ENCODE measurements at places on chromosomes 12 and 14.

DNA sequence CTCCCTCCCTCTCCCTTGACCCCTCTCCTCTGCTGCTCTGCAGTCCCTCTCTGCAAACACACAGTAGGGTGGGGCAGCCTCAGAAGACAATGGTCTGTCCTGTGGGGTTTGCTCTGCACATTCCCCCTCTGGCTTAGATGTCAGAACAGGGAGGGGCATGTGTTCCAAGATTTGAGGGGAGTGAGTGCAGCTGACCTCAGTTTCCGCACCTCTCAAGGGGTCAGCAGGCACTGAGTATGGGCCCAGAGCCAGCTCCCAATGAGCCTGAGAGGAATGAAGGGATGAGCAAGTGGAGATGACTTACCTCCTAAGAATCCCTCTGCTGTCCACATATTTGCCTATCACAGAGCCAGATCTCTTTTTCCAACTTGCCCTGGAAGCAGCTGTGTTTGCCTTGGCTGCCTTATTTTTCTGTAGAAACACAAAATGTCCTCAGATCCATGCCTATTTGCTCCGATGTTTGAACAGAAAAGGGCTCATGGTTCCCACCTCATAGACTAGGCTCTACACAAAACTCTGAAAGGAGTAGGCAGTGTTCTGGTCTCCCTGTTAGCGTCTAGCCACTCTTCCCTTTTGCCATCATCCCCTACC is 111.4 kb downstream of the CRACR2A start:
- no peak for DNase-seq

DNA sequence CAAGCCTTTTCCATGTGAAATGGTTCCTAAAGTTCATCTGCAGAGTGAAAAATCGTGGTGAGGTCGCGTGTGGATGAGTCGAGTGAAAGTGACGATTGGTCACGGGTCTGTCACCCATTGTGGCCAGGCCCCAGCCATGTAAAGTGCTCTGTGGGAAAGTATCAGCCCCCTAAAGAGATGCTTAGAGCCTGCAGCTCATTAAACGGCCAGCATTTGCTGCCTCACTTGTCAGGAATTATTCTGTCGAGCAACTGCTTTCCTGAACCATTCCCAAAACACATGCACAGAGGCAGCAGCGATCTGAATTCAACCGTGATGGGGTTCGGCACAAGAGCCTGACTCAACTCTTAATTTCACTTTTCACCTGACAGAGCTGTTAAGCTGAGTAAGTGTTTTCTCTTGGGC is 16.0 kb downstream of the DBX2 start:
- DNase-seq = no peak

GRCh38 chr14:59081720-59082119 is 106.7 kb upstream of the DAAM1 start:
- no peak for DNase-seq

DNA sequence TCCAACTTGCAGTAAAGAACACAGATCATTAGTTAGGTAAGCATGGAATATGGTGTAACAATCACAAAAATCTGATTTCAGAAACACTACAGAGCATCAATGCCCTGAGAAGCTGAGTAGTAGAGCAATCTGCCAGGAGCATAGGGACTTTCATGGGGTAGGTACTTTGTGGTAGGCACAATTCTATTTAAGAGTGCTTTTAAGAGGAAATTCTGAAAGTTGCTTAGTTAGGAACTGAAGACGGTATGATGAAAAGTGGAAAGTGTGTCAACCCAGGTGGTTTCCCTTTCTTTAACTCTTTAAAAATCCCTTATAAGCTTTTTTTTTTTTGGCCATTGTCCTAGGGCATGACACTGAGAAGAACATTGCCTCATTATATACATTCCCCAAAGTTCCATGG is 535.7 kb upstream of the FBXO33 start:
- no peak for DNase-seq

DNA sequence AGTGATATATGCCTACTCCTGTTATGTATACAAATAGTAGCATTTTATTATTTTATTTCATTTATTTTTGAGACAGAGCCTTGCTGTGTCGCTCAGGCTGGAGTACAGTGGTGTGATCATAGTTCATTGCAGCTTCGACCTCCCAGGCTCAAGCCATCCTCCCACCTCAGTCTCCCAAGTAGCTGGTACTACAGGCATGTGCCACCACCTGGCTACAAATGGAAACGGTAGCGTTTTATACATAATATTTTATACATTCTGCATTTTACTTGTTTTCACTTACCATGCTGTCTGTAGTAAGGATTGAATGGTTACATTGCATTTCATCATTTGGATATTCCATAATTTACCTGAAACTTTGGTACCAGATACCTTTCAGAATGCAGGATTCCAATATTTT is 14.1 kb downstream of the C1R start:
- DNase-seq = no peak

GRCh38 chr12:71900091-71900490 is 38.6 kb upstream of the TPH2 start:
- no peak for DNase-seq

DNA sequence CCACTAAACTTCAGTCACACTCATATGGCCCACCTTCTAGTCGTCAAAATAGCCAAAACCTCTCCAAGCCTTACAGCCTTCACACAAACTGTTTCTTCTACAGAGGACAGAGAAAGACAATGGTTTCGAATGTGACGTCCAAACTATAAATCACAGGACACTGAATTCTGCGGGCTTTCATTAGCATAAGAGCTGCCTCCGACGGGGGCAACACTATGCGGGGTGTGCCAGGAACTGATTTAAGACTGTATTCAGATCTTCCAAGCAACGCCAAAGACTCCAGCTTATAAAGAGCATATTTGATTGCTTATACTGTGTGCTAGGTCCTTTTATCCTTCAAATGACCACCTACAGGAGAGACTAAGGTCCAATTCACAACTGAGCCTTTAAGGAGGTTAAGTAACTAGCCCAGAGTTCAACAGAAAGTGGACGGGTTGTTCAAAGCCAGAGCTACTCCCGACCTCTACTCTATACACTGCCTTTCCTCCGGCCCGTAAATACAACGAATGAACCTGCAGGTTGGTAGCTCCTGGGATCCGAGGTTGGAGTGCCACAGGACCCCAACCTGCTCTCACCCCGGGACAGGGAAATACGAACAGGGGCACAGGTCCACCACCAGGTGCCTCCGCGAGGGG is 575 bp downstream of the L2HGDH start:
- no peak for DNase-seq

DNA sequence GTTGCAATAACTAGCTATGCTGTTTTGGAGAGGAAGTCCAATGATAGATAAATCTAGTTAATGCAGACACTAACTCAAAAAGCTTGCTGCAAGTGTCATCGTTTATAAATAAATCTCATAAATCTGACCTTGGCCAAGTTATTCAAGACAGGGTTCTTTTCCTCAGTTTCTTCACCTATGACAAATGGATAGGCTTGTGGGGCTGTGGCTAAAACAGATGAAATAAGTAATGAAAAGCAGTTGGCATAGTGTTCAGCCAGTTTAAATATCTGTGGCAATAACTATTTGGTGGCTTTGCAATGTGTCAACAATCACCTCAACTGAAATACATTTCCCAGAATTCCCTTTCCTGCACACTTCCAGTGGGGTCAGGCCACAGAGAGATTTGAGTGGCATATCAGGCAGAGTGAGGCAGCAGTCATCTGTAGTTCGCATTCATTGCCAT is 169.9 kb downstream of the DYRK2 start:
- no peak for DNase-seq

DNA sequence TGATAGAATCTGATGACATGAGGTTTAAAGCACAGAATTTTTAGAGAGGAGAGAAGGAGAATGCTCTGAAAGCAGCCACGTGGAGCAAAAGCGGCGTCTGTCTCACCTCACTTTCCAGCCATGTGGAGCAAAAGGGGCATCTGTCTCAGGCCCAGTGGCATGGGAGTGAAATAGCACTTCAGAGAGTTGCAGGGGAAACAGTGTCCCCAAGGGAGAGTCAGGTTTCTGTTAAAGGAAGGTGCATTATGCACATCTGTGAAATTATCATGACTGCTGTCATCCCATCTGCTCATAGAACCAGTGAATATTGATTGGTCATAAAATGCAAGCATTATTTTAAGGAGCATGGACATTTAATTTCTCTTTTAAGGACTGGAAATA is 124.0 kb downstream of the BICD1 start:
- DNase-seq = no peak

DNA sequence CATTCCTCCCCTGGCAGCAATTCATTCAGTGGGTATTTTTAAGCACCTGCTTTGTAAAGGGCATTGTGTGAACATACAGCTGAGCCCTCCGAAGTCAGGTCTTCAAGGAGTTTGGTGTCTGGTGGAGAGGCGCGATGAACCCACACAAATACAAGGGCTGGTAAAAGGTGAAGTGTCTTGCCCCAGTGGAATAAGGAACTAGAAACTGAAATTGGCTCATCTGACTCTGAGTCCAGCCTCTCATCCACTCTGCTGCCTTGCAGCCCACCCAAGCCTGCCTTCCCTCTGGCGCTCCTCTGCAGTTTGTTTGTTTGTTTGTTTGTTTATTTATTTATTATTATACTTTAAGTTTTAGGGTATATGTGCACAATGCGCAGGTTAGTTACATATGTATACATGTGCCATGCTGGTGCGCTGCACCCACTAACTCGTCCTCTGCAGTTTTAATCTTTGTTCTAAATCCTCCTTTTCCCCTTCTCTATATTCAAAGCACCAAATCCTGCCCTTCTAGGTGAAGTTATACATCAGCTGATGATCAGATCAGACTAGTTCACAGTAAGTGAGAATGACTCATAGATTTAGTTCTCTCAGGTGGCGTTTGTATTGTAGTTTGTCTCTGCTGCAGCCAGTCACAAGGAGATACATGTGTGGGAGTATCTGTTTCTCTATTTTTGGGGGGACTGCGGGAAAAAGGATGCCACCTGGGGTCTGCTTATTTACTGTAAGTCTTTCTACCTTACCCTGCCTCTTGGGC is 394.5 kb downstream of the APAF1 start:
- no peak for DNase-seq

GRCh38 chr12:5944688-5945070 is 380 bp downstream of the ANO2 start:
- no peak for DNase-seq

DNA sequence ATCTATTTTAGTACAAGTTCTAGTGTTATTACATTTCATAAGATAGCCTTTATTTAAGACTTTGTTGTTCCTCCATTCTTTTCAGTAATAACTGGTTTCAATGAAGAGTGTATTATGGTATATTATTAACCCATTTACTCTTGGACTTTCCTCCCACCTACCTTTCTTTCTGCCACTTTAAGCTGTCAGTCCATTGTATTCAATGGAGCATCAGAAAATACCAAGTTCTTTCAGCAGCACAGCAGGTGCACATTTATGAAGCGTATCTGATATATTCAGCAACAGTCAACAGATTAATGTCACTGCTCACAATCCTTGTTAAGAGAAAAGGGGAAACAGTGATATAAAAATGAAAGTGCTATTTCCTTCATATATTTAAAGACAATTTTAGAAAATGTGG is 660.9 kb downstream of the C12orf50 start:
- no peak for DNase-seq

- peak; percentile 19 for DNase-seq
Measured at GRCh38 chr12:132429946-132430643, 59.9 kb upstream of the FBRSL1 start.

DNA sequence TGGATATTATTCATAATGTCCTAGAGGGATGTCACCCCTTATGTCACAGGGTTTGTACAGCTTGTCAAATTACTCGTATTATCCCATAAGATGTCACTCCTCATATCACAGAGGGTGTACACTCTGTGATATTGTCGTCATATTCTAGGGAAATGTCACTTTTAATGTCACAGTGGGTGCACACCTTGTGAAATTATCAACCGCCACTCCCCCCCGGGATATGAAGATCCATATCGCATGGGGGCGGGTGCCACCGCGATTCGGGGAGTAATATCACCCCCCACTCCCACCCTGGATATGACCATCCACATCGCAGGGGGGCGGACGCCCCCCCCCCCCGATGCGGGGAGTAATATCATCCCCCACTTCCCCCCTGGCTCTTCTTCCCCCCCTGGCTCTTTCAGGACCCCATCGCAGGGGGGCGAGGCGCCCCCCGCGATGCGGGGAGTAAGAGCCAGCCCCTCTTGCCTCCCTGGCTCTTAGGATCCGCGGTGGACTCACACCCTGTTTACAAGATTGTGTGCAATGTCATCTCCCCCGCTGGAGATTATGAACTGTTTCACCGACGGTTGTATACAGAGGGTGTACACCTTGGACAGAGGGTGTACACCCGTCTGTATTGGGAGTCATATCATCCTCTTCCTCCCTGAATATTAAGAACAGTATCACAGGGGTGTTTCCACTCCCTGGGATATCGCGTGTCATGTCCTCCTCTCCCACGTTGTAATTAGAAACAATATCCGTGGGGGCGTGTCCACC is 92.8 kb downstream of the FRMD6 start:
- no peak for DNase-seq

DNA sequence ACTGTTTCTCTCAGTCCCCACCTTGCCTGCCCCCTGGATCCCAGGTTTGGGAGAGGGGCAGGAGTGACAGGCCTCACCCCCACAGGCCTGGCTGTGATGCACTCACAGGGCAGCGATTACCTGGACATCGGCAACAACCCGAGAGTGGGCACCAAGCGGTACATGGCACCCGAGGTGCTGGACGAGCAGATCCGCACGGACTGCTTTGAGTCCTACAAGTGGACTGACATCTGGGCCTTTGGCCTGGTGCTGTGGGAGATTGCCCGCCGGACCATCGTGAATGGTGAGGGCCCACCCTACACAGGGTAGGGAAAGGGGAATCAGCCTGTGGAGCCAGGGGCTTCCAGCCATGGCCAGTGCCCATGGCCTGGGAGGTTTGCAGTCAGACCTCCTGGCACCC is 8.6 kb downstream of the ACVRL1 start:
- DNase-seq = no peak

DNA sequence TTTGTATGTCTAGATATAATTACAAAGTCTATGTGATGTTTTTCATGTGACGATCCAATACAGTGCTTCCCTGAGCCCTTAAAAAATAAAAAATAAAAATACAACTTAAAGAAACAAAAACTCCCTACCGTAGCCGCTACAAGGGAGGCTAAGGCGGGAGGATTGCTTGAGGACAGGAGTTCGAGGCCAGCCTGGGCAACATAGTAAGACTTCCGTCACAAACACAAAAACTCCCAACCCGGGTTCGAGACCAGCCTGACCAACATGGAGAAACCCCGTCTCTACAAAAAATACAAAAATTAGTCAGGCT is 669 bp upstream of the CDKN3 start:
- no peak for DNase-seq

GRCh38 chr12:54419088-54419887 is at the start of gene ITGA5:
ITGA5 (minus strand) TSS chr12:54419266; CDS start chr12:54419198, 68 bp downstream.
- DNase-seq = no peak

- no peak for DNase-seq
Measured at GRCh38 chr12:52655251-52655650, 3.2 kb upstream of the KRT2 start.

- DNase-seq = no peak
Measured at GRCh38 chr14:55689981-55690871, 110.2 kb downstream of the KTN1 start.

All from stimulated activated CD4-positive, alpha-beta T cell treated with anti-CD3 and anti-CD28 coated beads, Interleukin-15, amount 100 ng/mL, for 1 hour (primary cell).